ENCODE measurements at places on chromosomes 6 and 20.

- DNase-seq: no peak
Observed at GRCh38 chr6:88704980-88705379, 258.4 kb downstream of the RNGTT start.

DNA sequence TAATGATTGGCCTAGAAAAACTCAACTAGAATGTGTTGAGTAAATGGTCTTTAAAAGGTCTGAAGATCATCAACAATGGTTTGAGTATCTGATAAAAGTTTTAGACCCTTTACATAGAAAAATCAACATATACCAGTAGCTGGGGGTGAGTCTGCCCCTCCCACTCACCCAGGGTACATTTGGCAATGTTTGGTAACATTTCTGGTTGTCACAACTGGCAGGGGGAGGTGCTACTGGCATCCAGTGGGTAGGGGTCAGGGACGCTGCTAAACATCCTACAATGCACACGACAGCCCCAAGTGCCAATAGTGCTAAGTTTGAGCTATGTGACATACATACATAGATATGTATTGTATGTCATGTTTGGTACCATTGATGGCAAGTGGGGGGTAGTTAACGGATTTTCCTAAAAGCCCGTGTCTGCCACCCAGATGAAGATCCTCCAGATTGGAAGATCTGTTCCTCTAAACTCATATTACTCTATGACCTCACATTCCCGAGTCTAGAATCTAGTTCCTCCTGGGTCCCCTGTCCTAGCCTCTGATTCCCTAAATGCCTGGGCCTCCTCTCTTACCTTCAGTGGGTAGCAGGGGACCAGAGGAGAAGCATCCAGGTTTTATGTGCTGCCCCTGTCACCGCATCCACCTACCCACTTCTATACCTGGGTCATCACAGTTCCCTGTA is 2.5 kb upstream of the MMP9 start:
- DNase-seq: no peak

- DNase-seq: no peak
Observed at GRCh38 chr6:104095661-104096416, 763.9 kb downstream of the HACE1 start.

GRCh38 chr20:37803438-37804307 is 99.3 kb upstream of the VSTM2L start:
- no peak for DNase-seq

GRCh38 chr6:16521528-16521927 is 239.7 kb downstream of the ATXN1 start:
- no peak for DNase-seq

DNA sequence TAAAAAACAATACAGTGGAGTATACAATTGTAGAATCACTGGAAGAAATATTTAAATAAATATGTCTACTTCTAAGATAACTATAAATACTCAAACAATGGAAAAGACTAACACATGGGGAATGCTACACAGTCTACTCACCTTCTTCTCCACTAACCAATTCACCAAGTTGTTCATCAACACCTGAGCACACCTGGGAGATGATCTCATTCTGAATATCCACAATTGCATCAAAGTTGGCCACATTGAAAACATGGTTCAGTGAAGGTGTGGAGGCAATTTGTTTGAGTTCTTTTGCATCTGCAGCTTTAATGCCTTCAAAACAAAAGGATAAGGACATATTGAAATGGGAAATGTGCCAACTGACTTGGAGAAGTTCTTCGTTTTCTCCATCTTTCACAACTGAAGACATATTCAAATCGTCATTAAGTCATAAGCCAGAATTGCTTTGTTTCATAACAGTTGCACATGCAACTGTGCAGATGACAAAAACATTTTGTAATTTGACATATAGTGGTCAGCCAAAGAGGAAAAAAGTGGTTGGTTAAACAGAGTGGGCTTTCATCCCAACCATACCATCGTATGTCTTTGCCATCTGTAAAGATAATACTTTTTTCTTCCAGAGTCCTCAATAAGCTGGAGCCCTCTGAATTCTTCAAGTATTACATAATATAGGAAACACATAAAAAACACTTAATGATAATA is 17.5 kb downstream of the COL12A1 start:
- DNase-seq: no peak

GRCh38 chr6:72414657-72415056 is 207.2 kb upstream of the KCNQ5 start:
- DNase-seq: no peak

GRCh38 chr6:32045811-32046449 is 7.7 kb downstream of the CYP21A2 start:
- DNase-seq: no peak

- DNase-seq: peak; percentile 86
Observed at GRCh38 chr6:72363844-72364740, 257.8 kb upstream of the KCNQ5 start.

DNA sequence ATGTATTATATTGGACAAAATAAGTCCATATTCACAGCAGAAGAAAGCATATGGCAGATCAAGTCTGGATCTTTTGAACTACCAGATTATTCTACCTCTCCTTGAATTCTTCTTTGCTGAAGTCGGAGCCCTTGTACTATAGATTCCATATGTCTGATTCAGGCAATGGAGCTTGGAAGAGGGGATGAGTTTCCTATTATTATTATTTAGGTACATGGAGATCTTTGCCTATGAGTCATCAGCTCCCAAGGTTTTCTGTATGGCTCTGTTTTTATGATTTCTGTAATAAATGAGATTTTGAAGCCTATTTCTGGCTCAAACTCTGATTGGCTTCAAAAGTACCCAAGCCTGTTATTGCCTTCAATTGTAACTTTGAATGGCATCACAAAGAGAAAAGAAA is 72.0 kb downstream of the OPRM1 start:
- DNase-seq: no peak

- DNase-seq: peak; percentile 38
Observed at GRCh38 chr20:6265204-6265904, 142.5 kb upstream of the FERMT1 start.

DNA sequence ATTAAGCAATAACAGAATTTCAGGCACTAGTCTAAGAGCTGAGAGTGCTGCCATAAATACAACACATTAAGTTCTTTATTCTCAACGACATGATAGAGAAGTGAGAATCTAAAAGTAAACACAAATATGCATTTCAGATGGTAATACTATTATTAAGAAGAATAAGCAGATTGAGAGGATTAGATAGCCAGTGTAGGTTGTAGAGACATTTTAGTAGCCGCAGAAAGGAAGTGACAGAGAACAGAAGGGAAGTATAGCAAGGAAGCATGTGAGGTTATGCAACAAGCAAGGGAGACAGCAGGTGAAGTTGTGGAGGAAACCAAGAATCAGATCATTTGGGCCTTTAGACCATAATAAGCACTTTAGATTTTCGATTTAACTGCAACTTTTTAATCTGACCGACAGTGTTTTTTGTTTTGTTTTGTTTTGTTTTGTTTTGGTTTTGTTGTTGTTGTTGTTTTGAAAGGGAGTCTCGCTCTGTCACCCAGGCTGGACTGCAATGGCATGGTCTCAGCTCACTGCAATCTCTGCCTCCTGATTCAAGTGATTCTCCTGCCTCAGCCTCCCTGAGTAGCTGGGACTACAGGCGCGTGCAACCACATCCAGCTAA is 737.0 kb upstream of the ADGRB3 start:
- DNase-seq: no peak

All from AG04450 (cell line).